ENCODE measurements at places on chromosomes 2 and 18.

DNA sequence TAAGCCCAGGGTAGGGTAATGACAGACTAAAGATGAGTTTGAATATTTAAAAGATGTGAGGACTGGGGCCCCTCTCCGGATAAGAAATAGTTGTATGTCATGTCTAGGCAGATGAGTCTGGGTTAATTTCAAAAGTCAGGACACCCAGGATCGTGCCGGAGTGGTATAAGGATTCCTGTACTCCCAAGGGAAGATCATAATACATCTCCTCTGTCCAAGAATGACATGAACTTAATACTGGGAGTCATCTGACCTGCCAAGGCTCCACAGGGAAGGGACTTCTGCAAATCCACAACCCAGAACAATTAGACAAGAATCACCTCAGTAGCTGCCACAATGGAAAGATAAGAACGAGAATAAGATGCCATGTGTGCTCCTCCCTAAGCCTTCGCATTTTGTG lies 17.1 kb downstream of the RPRM start:
- DNase-seq, result no peak

DNA sequence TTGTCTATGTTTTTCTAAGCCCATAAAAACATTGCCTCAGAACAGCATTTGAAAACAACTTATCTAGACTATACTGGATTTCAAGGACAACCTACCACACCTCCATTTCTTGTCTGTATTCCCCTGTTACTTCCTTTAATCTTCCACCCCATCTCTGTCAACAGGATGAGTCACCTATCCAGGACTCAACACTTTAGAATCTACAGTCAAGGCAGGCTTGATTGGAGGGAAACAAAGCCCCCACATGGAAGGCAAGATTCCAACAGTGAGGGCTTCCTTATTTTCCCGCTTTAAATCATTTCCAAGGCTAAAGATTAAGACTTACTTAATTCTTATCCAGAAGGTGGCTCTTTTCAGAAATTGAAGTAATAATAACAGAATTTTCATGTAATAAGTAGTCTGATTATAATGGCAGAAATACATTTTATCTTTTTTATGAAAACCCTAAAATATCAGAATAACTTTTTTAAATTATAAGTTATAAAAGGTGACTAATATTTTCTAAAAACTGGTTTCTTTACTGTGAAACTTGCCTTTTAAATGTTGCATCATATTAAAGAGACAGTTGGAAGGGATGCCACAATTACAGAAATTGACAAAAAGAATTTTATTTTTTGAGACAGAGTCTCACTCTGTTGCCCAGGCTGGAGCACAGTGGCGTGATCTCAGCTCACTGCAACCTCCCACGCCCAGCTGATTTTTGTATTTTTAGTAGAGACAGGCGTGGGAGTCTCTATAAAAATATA lies 138.7 kb upstream of the CCDC150 start:
- no peak for DNase-seq

- DNase-seq, result no peak
Observed at GRCh38 chr18:68764016-68764415, 33.9 kb upstream of the CCDC102B start.

DNA sequence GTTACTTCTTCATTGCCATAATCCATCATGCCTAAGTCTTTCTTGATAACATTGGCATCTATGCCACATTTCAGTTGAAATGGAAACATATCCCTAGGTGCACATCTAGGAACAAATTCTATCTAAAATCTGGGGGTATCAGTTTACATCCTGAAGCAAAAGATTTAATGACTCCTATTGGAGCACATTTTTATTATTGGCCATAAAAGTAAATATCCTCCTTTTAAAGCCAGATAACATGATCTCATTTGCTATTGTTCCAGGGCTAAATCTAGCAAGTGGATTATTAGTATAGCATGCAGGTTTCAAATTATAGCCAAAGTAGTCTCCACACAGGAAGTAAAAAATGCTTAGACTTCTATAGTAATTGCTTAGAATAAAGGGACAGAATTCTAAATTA lies 193.2 kb downstream of the CDH2 start:
- no peak for DNase-seq

- no peak for DNase-seq
Observed at GRCh38 chr2:9408641-9409151, 14.6 kb downstream of the ITGB1BP1 start.

- no peak for DNase-seq
Observed at GRCh38 chr2:10966056-10966455, 54.3 kb downstream of the KCNF1 start.

DNA sequence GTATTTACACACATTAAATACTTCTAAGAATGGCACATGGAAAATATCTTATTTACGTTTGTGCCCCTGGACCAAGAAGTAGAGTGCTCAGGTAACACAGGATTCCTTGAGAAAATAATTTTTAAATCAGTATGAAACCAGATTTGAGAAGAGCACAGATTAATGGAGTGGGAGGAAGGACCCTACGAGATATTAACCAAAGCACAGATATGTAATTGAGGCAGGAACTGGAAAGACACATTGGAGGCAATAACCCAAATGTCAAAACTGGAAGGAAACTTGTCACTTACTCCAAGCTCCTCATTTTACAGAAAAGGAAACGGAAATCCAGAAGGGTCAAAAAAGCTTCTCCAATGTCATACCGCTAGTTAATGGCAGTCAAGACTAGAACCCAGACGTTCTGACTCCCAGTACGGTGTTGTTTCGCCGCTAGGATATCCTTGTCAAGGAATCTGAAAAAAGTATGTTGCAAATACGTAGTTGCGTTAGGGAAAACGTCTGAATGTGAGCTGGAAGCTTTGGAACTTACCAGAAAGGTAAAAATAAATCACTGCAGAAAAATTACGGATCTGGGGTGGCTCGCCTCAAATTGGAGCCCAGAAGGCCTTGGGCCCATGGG lies 634 bp downstream of the MTIF2 start:
- DNase-seq, result no peak
